Dermis blood vessel endothelial cell (primary cell): ENCODE measurements at places on chromosomes 13 and 19. TPM values are rescaled to one million over a fixed set of nuclear protein-coding genes. Genes with fewer than 3 reads are reported as not detected.

GRCh38 chr19:46591870-46592269, 9.3 kb upstream of the CALM3 start:
- DNase-seq: no peak

DNA sequence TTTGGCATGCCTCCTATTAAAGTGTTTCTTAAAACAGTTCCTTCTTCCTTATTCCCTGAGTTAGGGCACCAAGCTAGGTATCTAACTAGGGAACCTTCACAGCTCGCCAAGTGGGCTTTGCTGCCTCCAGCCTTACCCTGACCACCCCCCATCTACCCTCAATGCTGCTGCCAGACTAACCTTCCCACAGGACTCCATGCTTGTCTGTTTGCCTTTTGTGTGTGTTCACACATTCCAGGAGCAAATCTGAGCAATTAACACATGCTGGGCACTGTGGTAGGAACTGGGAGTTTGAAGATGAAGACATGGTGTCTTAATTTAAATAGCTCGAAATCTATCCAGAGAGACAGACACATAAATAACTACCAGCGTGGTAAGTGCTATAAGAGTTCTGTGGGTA, 185.2 kb downstream of the MZT1 start:
- no peak for DNase-seq

GRCh38 chr19:48196321-48196763, 25.9 kb downstream of the ZSWIM9 start:
- no peak for DNase-seq

- no peak for DNase-seq
Observed at GRCh38 chr13:25939961-25940687, 111.7 kb downstream of the SHISA2 start.

DNA sequence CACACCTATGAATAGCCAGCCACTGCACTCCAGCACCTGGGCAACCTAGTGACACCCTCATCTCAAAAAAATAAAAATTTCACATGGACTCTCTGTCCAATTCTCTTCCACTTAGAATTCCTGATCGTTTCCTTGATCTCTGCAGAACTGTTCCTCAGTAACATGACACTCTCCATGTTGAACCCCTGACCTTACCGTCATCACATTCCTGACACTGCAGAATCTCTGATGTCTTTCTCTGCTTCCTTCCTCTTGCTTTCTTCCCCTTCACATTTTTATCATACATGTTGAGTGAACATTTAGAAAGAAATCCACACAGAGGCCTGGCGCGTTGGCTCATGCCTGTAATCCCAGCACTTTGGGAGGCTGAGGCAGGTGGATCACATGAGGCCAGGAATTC, 15.0 kb downstream of the ZNF114 start:
- DNase-seq: no peak

DNA sequence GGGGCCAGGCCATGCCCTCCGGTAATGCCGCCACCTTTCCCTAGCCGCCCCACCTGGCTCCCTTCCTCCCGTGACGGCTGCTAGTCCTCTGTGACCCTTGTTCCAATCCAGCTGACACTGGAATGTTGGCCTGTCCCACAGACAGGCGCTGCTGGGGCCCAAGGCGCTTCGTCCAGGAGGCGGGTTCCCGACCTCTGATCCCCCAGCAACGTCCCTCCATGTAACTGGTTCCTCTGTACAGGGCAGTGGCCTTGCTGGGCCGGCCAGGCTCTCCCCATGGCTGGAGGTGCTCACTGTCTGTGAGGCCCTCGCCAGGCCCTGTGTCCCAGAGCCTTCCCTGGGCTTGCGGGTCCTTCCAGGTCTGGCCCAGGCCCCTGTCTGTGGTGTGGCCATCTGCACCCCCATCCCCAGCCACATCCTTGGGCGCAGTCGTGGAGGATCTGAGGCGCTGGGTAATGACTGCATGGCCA, 6.8 kb upstream of the GRIN3B start:
- DNase-seq: no peak

DNA sequence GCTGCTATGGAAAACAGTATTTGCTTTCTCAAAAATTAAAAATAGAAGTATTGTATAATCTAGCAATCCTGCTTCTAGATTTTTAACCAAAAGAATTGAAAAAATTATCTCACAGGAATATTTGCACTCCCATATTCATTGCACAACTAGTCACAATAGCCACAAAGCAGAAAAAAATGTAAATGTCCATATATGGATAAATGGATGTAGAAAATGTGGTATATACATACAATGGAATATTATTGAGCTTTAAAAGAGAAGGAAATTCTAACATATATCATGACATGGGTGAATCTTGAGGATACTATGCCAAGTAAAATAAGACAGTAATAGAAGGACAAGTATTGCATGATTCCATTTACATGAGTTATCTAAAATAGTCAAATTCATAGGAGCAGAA, 2753.0 kb downstream of the PCDH9 start:
- no peak for DNase-seq

- no peak for DNase-seq
Observed at GRCh38 chr13:40517486-40518480, 148.7 kb downstream of the FOXO1 start.

- no peak for DNase-seq
Observed at GRCh38 chr19:7779631-7780486, 16.8 kb downstream of the CLEC4M start.

- DNase-seq: no peak
Observed at GRCh38 chr13:99610702-99611289, 109.5 kb downstream of the TM9SF2 start.

DNA sequence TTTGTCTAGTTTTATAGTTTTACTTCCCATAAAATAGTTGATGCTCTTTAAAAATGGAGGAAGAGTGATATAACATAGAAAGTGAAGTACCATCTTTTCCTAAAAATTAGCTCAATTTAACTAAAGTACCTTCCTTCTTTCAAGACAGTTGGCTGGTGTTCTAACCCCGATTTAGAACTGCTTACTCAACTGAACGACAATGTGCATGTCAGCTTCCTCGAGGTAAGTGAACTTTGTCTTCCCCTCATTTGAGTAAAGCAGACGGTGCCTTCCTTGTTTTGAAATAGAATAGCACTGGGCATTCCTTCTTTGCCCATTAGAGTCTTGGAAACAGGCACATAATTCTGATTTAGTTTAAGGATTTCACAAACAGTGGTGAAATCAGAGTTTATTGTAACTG, 1519.2 kb downstream of the EFNB2 start:
- no peak for DNase-seq

GRCh38 chr19:42219812-42220750, at the start of gene ZNF526:
Gene ZNF526, plus strand, starts transcription at chr19:42220312. Its CDS starts 4,092 bp downstream, at chr19:42224404.
- peak; percentile 99 for DNase-seq

DNA sequence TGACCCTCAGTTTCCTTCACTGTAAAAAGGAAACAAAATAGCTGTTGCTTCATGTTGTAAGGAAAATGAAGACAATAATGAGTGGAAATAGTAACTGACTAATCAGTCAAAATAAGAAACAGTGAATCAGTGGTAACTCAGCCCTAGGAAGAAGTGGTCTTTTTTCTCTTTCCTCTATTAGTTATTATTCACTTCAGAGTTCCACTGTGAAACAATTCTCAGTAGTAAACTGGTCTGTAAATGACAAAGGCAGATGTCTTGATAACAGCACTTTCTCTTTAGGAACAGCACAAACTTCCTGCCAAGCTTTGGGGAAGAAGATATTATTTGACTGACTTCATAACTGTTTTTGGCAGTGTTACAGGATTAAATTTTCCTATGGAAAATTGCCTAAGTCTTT, 600.5 kb upstream of the KLHL1 start:
- DNase-seq: peak; percentile 37

GRCh38 chr13:41199079-41199478, 4.7 kb upstream of the KBTBD7 start:
- DNase-seq: no peak

DNA sequence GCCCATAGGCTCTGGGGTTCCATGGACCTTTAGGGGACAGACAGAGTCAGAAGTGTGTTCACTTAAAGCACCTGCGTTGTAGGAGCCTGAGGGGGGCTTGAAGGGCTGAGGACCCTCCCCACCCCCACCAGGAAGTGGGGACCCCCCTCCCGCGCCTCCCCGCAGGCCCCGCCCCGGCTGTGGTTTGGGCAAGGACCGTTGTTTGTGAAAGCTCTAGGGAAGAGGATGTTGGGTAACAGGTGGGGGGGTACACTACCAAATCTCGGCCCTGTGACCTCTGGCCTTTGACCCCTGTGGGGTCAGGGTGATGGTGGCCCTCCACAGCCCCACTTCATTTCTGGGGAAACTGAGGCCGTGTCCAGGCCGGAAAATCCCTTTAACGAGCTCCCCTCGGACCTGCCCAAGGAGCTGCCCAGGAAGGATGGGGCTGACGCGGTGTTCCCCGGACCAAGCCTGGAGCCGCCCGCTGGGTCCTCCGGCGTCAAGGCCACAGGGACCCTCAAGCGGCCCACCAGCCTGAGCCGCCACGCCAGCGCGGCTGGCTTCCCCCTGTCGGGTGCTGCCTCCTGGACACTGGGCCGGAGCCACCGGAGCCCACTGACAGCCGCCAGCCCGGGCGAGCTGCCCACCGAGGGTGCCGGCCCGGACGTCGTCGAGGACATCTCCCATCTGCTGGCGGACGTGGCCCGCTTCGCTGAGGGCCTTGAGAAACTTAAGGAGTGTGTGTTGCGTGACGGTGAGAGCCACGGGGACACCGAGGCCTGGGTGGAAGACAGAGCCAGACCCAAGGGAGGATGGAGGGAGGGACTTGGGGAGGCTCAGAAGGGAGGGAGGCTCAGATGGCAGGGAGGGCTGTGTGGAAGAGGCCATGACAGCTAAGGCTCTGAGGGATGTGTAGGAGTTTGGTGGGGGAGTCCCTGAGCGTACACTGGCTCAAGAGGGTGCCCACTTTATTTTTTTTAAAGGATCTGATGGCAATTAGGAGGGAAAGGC, 1.3 kb downstream of the ARHGAP45 start:
- no peak for DNase-seq

TLE2 gene
- 21.8 and 25.7 TPM in 2 replicates for total RNA-seq

PIAS4 gene
- 22.0 and 27.2 TPM in 2 replicates for total RNA-seq

CAMSAP3 gene
- under 0.01 and 0.19 TPM in 2 replicates for total RNA-seq

SLC25A23 gene
- total RNA-seq: 20.4 and 62.0 TPM in 2 replicates

ZNF442 gene
- 2.7 and 4.3 TPM in 2 replicates for total RNA-seq

PSG2 gene
- total RNA-seq: not detected in 2 replicates
